SHP77 treated with DMSO at 0.1 percent for 48 hours (cell line): ENCODE measurements at places on chromosomes 2 and 18.
A peak's percentile ranks its signal among the peaks of the same experiment; 100 is the strongest.

DNA sequence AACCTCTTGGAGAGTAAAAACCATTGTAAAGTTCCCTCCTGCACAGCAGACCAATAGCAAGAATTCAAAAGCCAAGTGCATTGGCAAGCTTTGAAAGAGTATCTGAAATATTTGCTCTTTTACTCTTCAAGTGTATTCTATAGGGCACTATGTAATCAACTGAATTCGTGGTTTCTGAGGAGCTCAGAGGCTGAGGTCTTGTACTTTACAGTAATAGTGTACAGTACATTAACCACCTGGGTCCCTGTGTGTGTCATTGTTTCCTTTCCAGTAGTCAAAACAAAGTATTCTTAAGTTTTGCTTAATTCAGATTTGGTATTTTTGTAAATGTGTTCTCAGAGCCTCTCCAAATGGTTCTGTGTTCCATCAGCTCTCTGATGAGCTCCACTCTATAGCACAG is 769.7 kb downstream of the LRRTM4 start:
- DNase-seq, result no peak

DNA sequence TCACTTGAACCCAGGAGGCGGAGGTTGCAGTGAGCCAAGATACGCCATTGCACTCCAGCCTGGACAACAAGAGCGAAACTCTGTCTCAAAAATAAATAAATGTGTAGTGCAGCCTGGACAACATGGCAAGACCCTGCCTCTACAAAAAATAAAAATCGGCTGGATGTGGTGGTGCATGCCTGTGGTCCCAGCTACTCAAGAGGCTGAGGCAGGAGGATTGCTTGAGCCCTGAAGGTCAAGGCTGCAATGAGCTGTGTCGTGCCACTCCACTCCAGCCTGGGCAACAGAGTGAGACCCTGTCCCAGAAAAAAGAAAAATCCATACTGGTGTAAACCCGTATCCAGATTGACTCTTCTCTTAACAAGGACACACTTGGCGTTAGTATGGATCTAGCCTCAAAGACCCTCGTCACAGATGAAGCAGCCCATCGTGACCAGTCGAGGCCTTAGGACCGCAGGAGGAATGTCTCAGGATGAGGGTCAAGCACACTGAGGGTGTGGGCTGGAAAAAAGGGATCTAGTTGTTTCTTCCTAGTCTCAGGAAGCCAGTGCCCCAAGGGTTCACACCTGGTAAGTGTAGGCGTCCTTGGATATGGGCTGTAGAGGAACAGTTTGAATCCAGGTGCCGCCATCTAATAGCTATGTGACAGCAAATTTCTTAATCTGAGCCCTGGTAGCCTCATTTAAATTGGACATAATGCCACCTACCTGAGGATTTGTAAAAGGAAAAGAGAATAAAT is 4.0 kb upstream of the GPBAR1 start:
- no peak for DNase-seq

DNA sequence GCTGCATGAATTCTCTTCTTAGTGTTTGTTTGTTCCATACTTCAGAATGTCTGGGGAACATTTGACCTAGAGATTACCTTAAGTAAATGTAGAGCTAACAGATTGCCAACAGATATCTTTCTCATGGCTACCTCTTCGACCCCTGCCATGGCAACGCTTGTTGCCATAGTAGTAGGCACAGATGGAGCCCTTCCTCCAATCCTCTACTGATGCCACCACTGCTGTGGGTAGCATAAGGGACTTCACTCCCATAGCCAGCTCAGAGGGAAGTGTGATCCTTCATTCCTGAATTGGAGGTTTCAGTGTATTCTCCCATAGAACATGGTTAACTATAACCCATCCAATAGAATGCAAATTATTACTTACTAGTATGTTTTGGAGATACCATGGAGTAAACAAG is 543.6 kb upstream of the NRP2 start:
- DNase-seq, result no peak

- no peak for DNase-seq
These were observed 423.2 kb upstream of the CRIM1 start for GRCh38 chr2:35932276-35932963.

- DNase-seq, result peak; percentile 2
These were observed 76.2 kb downstream of the CHRNA1 start for GRCh38 chr2:174688079-174688478.

DNA sequence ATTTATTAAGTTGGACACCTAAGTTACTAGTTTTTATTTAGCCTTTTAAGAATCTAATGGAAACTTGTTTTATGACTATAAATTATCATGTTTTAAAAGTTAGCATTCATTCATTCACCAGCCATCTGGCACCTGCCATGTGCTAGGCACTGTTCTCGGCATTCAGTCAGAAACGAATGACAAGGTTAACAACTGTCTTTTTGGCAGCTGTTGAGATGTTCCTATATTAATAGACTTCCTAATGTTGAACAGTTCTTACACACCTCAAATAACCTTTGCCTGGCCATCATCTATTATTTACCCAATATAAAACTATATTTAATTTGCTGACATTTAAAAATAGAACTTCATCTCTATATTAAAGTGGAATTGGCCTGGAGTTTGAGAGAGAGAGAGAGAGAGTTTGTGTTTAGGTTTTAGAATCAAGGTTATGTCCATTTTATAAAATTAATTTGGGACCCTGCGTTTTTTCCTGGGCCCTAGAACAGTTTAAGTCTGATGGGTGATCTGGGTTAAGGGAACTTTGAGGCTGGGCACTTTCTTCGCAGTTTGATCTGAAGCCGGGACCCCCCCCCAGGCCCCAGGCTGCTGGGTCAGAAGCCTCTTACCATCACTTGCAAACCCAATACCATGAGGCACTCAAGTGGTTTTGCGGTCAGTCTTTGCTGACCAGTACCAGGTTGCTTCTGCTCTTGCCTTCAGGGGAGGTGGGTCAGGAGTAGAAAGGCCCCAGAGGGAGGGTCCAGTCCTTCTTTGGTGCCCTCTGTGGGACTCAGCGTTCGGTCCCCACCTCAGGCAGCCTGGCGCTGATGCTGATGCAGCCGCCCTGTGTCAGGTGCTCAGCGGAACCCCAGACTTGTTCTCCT is 48.3 kb upstream of the ASB1 start:
- DNase-seq, result no peak

DNA sequence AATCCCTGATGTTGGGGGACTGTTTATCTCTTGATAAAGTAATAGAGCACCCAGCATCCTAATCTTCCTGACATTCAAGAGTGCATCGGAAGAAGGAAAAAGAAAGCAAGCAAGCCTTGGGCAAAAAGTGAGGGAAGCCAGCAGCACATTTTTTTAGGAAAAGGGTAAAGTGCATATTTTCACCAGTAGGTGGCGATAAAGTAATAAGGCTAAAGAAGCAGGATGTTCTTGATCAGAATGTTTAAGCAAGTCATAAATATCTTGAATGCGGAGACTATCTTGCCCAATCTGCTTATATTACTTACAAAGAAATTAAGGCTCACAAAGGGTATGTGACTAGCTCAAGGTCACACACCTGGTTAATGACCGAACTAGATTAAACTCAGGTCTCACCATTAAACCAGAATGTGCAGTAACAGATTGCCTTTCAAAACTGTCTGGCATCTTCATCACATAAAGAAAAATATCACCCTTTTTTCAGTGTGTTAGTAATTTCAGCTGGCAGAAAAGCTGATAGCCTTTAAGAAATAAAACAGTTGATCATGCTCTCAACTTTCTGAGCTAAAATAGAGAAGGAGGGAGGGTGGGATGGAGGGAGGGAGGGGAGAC is 83.8 kb downstream of the VIT start:
- peak; percentile 7 for DNase-seq

DNA sequence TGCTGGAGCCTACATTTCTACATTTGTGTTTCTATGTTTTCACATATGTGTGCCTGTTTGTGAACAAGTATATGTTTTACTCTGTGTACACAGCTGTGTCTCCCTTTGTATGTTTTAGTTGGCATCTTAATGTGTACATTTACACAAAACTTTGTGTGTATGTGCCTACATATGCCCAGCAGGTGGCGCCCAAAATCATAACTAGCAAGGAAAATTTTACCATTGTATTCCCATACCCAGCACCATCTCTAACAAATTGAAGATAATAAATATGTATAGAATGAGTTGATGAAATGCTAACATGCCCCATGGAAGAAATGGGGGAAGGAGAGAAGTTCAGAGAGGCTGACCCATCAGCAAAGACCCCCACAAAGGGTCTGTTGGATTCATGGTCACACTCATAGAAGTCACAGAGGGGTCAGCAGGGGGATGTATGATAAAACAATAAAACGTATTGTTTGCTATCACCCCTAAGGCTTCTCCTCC is 48.1 kb downstream of the PKDCC start:
- peak; percentile 67 for DNase-seq

- DNase-seq, result no peak
These were observed 201.4 kb downstream of the AFF3 start for GRCh38 chr2:99940963-99941362.

DNA sequence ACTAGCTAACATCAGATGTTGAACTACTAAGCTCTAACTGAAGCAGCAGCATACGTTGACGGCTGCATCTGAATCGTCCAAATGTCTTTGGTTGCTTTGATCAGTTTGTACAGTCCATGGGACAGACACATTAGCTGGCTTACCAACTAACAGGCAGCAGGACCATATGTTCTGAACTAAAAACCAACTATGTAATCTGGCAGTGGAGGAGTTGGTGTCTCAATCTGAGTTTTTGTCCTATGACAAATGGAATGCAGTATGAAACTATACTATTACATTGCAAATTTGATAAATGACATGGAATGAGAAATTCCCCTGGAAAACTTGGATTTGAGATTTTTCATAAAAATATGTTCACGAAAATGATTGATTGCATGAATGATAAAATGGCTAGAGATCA is 79.5 kb downstream of the EPHA4 start:
- no peak for DNase-seq

- DNase-seq, result no peak
These were observed 460.6 kb downstream of the NR4A2 start for GRCh38 chr2:155871940-155872339.

GRCh38 chr2:168470320-168471162 is 14.5 kb downstream of the CERS6 start:
- DNase-seq, result no peak

DNA sequence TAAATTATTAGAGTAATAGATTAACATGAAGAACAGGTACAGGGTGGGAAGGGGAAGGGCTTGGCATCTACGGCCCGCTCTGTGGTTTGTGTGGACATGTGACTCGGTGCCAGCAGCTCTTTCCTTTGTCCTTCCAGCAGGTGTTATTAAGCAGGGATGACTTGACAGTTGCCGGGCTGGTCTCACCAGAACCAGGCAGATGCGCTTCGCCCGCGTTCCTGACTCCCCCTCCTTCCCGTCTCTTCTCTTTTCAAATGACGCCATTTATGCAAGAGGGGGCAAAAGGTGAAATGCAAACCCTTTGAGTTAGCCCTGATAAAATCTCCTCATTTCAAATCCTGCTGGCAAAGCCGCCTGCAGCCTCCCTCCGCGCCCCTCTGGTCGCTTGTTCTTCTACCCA is 38.9 kb upstream of the MGAT4A start:
- peak; percentile 98 for DNase-seq

DNA sequence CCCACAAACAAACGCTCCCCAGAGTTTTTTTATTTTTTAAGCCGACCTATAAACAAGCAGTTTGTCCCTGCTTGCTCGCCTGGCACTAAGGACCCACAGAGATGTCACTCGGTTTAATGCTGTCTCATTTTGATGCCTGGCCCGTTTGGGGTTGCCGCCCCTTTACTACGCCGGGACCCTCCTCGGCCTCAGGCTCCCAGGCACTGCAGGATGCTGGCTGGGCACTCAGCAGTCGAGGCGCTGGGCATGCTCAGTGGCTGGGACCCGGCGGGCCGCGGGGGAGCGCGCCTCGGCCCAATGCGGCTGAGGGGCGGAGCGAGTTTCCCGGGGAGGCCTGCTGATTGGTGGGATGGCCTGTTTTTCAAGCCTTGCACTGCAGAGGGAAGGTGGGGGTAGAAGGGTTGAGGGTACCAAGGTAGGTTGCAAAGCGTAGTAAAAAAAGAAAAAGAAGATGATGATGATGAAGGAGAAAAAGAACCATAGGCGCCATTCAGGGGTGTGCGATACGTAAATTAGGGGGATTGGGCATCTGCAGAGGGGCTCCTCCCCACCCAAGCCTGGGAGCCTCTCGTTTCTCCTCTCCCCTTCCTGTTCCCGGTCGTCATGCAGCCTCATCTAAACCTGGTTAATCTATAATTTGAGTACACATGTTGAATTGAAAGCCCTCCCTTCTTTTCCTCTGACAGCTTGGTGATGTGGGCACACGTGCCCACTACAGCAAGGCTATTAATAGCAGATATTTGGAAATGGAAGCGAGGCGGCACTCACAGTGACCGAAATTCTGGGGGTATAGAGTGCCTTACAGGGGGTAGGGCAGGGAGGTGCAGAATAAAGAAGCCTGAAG is 1.5 kb upstream of the IRS1 start:
- peak; percentile 83 for DNase-seq

- no peak for DNase-seq
These were observed 5.4 kb downstream of the POU3F3 start for GRCh38 chr2:104859291-104859765.

DNA sequence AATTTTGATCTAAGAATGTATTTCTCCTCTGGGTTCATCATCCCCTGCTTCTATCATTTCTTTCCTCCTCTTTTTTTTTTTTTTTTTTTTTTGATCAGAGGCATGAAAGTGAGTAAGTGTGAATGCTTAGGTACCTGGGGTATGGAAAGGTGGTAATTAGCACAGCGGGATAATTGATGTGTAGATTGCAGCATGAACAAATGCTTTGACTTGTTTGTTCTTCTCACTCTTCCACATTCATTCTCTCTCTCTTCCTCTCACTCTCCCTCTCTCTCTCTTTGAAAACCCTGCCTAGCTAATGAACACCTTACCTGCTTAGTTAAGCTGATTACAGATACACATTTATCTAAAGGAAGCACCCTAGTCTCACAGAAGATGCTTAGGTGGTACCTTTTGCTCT is 74.7 kb downstream of the ZEB2 start:
- no peak for DNase-seq

DNA sequence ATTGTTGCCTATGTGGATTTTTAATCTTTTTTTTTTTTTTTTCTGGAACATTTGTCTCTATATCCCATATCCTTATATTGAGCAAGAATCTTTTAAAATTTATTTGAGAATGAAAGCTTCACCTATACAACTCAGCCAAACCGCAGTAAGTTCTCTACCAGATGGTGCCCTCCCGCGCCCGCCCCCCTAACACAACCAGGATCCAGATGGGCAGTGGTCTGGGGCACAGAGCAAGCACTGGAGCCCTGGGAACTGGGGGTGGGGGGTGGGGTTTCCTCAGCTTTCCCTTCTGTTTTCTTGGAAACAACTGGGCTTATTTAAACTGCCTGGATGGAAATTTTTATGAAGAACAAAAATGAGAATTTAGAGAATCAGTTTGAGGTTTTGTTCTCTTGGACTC is 74.6 kb downstream of the ACAA2 start:
- no peak for DNase-seq
